ENCODE measurements at places on chromosomes 2 and 18.

GRCh38 chr2:159213296-159213695, 73.2 kb downstream of the WDSUB1 start:
- DNase-seq, result no peak

DNA sequence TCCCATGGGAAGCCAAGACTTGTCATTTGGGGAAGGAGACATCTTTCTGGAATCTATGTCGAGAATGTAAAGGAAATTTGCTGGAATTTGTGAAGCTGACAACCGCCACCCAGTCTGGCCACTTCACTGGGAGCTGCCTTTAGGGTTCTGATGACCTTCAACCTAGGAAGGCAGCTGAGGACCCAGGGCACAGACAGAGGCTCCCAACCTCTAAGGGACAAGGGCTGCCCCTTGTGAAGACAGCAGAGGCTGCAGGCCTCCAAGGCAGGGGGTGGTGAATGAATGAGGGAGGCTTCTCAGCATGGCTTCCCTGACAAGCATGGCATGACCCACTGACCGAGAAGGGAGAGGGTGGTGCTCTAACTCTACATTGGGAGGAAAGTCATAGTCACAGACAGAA, 128.9 kb upstream of the ASB18 start:
- DNase-seq, result no peak

- no peak for DNase-seq
Observed at GRCh38 chr2:177909962-177910361, 162.6 kb downstream of the PDE11A start.

GRCh38 chr2:105450471-105450870, 51.6 kb upstream of the FHL2 start:
- DNase-seq, result no peak

DNA sequence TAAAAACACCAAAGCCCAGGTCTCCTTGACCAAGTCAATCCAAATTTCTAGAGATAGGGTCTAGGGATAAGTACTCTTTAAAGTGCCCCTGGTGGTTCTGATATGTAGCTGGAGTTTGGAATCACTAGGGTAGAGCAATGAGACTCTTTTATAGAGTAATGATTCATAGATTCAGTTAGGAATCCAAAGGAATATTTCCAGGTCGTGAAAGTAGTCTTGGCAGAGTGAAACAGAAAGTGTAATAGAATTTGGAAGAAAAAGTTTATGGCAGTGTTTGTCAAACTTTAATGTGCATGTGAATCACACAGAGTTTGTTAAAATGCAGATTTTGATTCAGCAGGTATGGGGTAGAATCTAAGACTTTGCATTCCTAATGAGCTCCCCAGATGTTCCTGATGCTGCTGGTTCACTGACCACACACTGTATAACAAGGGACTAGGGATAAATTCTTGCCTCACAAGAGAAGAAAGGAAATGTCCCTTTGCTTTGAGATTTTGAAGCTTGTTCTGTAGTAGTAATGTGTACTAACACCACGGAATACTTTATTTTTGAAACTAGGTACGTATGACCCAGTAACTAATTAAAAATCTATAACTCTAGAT, 1.8 kb downstream of the UPP2 start:
- no peak for DNase-seq

DNA sequence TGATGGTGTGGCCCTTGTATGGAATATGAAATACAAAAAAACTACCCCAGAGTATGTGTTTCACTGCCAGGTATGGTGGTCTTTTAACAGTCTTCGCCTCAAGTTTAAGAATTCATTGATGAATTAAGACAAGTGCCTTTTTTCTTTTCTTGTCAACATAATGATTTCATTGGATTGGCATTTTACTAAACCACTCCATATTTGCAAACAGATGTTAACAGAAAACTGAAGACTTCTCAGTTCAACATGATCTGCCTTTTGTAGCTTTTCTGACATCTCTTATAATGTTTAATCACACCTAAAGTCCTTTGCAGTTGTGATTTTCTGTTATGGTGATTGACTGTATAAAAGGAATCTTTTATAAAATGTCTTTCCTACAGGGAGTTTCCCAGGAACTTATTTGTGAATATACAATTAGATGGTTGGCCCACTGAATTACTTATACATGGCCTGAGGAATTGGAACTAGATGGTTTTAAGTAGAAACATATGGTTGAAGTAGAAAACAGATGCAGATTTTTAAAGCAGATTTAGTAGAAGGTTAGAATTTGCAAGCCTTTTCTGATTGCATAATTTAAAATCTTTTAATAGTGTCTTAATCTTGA, 39.7 kb downstream of the DYNC1I2 start:
- DNase-seq, result no peak

DNA sequence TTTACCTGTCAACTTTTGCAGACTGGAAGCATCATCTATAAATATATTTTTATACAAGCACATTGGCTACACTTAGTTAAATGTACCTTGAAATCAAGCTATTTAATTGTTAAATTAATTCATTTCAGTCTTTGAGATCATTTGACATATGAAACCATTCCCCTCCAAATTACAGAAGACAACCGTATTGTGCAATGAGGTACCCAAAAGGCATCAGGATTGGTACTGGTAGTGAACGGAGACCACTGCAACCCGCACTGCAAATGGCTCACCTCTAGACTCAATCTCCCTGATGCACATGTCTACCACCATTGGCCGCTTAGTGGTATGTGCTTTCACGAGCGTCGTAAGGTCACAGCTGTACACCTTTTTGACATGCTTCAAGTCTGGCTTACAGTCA, 47.8 kb upstream of the CHRNA1 start:
- DNase-seq, result no peak

GRCh38 chr2:198973181-198973580, 484.6 kb downstream of the SATB2 start:
- DNase-seq, result no peak

DNA sequence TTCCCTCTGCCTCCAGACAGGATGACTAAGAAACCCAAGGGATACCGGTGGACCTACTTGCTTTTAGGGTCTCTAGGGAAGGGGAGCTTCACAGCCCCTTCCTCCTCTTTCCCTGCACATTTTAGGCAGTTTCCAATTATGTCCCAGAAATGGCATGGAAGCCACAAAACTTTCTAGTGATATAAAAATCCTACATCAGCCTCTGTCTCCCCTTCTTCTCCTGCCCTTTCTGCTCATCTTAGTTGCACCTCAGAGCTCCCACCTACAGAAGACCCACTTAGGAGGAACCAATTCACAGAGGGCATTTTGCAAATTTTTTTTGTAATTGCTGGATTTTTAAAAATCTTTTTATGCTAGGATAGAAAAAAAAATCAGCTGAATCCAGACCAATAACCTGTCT, 263.1 kb downstream of the TNS1 start:
- DNase-seq, result no peak

GRCh38 chr2:18830962-18831361, 241.6 kb upstream of the NT5C1B start:
- no peak for DNase-seq

DNA sequence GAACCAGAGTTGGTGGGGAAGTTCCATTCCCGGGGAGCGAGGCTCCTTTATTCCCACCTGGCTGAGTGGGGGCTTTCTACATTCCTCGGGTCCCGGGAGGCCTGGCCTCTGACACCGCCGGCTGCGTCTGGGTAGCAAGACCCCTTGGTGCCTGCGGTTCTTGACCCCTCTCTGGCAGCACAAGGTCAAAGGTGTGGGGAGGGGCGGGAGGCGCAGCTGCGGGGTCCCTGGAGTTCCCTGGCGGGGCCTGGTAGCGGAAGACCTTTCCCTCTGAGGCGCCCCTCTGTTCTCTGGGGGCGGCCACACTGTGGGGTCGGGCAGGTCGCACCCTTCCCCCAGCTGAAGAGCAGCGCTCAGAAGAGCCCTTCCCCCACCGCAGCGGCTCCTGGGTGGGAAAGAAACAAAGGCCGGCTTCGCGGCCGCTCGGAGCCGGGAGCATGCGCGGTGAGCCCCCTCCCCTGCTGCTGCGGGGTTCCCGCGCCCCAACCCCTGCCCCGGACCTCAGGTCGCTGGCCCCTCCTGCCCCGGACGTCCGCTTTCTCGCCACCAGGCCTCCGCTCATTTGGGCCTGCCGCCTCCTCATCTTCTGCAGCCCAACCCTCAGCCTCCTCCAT, 146.3 kb downstream of the ANKRD44 start:
- no peak for DNase-seq

All from A549 (cell line).